ENCODE measurements at places on chromosomes 4 and X.

- no peak for DNase-seq
Measured at GRCh38 chrX:29487214-29487613, 728.1 kb upstream of the MAGEB2 start.

- no peak for DNase-seq
Measured at GRCh38 chr4:154731756-154732155, 12.0 kb upstream of the LRAT start.

- no peak for DNase-seq
Measured at GRCh38 chrX:31213941-31214340, 142.1 kb upstream of the FTHL17 start.

- DNase-seq, result no peak
Measured at GRCh38 chr4:163612762-163613161, 118.3 kb downstream of the TMA16 start.

GRCh38 chr4:184833046-184833838 lies 7.5 kb upstream of the ACSL1 start:
- DNase-seq, result no peak

DNA sequence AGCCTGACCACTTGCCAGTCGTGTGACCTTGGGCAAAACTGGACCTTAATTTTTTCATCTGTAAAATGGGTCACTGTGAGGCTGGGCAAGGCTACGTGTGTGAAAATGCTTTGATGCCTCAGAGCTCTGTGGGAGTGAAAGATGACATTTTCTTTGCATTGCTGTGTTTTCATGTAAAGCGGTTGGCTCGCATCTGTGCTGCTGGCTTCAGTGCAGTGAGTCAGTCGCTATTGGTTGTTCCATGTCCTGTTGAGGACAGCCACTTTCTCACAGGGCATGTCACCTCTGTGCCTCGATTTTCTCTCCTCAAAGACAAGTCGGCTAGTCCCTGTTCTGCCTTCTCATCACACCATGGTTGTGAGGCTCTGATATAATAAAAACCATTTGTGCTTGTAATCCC lies 4.4 kb downstream of the MTMR1 start:
- DNase-seq, result no peak
